ENCODE measurements at places on chromosomes 1 and 21.

- DNase-seq: no peak
Measured at GRCh38 chr21:43001316-43001715, 27.0 kb downstream of the PKNOX1 start.

DNA sequence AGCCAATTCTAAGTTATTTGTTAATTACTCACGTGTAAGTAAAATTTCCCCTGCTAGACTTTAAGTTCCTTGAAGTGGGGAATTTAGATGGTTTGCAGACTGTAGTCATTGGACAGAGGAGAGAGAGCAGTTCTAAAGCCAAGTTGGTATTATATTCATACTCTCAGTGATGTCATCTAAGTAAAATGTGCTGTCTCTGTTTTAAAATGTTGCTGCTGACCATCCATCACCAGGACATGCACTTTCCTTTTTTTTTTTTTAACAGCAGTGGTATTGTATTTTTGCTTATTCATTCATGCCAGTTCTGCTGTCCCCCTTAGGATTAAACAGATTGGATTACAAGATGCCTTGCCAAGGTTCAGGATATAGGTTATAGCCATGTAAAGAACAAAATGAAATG, 2.3 kb downstream of the TTLL7 start:
- no peak for DNase-seq

DNA sequence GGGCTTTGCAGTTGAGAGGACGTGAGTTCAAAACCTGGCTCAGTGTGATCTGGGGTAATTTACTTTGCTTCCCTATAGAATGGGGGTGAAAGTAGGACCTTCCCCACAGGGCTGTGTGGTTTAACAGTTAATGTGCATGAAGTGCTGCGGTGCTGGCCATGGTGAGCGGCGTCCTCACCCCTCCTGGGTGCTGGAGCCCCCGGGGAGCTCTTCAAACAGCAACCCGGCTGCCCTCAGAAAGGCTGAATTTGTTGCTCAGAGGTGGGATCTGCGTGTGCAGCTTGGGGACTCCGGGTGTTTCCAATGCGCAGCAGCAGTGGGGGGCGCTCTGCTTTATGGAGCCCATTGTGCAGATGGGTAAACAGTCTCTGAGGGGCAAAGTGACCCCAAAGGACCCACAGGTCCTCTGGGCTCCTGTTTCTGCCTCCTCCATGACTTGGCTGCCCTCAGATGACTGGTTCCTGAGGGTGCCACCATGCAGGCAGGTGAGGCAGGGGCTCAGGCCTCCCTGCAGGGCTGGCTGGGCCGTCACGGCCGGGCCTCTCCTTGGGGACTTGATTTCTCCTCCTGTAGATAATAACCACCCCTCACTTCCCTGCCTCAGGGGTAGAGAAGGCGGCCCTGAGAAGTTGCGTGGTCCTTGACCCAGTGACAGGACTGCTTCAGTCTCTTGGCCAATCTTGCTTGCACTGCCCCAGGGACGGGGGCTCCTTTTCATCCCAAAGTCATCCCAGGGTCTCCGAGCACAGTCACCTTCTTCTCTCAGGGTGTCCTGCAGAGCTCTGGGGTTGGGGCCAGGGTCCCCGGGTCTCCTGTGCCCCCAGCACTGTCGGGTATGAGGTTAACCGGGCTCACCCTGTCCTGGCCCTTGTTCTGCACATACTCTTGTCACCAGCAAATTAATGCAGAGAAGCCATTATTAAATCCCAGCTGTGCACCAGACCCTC, 40.3 kb downstream of the DMRTB1 start:
- no peak for DNase-seq

- DNase-seq: peak; percentile 57
Measured at GRCh38 chr1:15100121-15100879, 53.2 kb upstream of the TMEM51 start.

DNA sequence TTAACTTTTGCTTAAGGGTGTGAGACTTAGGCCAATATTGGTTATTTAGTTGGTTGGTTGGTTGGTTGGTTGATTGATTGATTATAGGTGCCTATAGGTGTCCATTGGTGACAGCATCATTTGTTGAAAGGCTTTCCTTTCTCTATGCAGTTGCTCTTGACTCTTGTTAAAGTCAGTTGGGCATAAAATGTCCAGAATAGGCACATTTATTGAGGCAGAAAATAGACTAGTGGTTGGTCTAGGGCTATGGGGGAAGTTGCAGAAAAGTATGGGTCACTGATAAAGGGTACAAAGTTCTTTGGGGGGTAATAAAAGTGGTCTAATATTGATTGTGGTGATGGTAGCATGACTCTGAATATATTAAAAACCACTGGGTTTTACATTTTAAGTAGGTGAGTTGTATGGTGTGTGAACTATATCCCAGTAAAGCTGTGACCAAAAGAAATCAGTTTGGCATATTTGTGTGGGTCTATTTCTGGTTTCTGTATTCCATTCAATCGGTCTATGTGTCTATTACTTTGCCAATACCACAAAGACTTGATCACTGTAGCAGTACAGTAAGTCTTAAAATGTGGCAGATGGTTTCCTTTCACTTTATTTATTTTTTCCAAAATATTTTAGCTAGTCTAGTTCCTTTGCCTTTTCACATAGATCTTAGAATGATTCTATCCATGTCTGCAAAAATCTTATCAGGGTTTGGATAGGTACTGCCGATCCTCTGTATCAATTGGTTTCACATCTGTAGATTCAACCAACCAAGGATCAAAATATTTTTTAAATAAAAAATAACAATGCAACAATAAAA, 63.0 kb downstream of the ATP1A1 start:
- no peak for DNase-seq

GRCh38 chr1:21820597-21821232, 8.7 kb downstream of the LDLRAD2 start:
- no peak for DNase-seq

DNA sequence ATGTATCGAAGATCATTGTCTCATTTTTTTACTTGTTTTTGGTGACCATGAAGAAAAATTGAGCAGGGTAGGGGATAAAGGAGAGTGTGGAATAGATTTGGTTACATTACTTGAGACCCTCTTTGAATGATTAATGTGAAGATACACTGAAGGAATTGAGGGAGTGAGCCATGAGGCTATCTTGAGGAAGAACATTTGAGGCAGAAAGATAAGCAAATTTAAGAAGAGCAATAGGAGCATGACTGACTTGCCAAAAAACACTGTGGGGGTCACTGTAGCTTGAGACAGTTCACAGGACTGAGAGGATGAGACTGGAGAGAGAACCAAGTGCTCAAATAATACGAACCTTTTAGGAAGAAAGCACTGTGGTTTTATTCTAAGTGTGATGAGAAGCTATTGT, 43.1 kb upstream of the PTPRC start:
- DNase-seq: no peak

DNA sequence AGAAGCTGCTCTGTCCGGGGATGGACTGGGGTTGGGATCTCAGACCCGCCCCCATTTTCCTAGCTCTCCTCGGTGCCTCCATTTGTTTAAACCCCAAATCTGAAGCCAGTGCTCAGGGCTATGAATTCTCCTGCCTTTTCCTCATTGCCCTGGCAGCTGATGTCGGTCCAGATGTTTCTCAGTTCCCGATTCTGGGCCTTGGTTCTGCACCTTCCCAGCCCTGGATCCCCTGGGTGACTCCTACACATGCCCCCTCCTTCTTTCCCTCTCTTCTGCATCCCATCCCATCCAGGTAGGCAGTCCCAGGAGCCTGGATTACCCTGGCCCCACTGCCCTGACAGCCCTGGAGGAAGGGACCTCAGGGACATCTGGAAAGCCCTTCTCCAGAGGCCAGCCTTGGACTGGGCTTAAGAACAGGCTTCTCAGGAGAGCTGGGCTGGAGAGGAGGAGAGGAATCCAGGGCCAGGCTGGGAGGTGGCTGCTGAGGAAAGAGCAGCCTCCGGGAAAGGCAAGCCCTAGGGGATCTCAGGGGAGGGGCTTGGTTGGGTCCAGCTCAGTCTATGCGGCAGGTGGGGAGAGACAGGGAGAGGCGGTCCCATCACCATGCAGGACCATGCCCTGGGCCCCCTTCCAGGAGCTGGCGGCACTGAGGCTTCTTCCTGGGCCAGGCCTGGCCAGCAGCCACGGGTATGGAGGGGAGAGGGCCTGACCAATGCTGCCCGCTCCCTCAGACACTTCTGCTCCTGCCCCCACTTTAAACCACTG, 6.8 kb upstream of the EPS8L3 start:
- no peak for DNase-seq

- DNase-seq: no peak
Measured at GRCh38 chr1:10664251-10664650, 132.2 kb downstream of the CASZ1 start.

DNA sequence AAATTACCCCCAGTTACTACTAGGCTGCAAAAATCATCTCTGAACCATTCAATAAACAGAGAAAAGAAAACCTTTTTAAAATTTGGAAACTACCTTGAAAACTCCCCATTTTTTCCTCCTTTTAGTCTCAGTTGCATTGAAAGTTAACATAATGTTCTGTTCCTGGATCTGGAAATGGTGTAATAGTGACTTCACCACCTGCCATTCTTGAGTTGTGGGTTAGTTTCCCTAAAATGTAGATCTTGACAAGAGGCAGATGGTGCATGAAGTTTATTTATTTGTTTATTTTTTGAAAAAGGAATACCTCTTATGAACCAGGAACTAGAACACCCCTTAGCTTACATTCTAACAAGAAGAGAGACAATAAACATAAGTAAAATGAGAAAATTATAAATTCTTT, 72.8 kb downstream of the ATF6 start:
- no peak for DNase-seq

- no peak for DNase-seq
Measured at GRCh38 chr1:23806280-23806679, 5.7 kb upstream of the GALE start.

- DNase-seq: no peak
Measured at GRCh38 chr1:223301371-223301770, 62.6 kb downstream of the SUSD4 start.

DNA sequence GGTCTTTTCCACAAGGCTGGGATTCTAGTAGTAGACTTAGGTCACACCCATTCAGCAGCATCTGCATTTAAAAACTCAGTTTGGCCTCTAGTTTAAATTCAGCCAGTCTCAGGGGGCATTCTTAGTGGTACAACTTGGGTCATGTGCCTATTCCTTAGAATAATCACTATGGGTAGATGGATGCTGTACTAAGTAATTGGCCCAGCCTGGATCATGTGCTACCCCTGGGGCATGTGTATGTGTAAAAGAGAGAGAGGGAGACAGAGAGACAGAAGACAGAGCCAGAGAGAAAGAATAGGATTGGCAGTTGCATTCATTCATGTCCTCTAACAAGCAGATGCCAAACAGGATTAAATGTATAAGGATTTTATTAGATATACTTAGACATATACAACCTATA, 13.6 kb upstream of the SYT14 start:
- DNase-seq: no peak

GRCh38 chr1:87236585-87236984, 92.1 kb upstream of the LMO4 start:
- no peak for DNase-seq

DNA sequence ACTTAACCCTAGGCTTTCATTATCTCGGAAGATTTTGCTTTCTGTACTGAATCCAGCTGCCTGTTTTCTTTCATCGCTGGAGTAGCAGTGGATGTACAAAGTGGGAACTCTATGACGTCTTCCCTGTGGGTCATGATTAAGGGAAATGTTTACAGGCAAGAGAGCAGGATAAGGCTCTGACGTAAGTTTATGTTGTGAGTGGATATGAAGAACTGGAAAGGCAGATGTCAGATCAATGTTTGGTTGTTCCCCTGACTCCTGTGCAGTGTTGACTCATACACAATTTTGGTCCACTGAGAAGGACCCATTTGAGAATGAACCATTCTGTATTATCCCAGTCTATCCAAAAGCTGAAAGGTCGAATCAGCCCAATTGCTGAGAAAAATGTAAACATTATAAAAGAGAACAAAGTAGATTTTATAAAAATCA, 292.4 kb downstream of the GRIK1 start:
- no peak for DNase-seq

GRCh38 chr21:42861848-42862400, 17.4 kb downstream of the WDR4 start:
- DNase-seq: no peak

DNA sequence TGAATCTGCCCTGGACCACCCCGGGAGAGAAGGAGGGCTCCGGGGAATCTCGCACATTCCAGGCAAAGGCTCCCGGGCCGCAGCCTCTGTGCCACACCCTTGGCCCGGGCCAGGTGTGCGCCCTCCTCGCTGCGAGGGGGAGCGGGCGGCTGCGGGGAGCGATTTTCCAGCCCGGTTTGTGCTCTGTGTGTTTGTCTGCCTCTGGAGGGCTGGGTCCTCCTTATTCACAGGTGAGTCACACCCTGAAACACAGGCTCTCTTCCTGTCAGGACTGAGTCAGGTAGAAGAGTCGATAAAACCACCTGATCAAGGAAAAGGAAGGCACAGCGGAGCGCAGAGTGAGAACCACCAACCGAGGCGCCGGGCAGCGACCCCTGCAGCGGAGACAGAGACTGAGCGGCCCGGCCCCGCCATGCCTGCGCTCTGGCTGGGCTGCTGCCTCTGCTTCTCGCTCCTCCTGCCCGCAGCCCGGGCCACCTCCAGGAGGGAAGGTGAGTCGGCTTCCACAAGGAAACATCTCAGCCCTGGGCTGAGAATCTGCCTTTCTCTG, at the start of gene LAMC2:
LAMC2 (plus strand) TSS at position 324 of the 550 bp plus-strand sequence; CDS start at position 413, 89 bp downstream.
- no peak for DNase-seq

GRCh38 chr1:2637442-2638145, 4.8 kb upstream of the MMEL1 start:
- no peak for DNase-seq

DNA sequence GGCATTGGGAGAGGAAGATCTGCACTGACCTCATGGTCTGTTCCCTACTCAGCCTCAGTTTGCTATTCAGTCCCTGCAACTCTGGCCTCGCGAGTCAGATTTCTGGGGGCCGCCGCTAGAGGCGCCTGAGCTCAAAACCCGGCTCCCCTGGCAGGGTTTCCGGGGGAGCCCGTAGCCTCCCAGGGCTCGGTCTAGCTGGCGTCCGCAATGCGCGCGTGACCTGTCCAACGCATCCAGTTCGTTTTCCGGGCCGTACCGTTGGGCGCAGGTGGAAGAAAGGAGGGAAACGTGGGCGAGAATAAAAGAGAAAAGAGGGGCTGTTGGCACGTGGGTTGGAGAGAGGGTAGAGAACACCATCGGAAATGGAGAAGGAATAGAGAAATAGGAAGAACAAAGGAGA, at the start of gene ADAM30:
ADAM30 (minus strand) TSS at position 213 of the 400 bp plus-strand sequence; CDS start at position 34, 179 bp downstream.
- no peak for DNase-seq

- DNase-seq: no peak
Measured at GRCh38 chr1:56301791-56302190, 277.6 kb downstream of the PLPP3 start.

DNA sequence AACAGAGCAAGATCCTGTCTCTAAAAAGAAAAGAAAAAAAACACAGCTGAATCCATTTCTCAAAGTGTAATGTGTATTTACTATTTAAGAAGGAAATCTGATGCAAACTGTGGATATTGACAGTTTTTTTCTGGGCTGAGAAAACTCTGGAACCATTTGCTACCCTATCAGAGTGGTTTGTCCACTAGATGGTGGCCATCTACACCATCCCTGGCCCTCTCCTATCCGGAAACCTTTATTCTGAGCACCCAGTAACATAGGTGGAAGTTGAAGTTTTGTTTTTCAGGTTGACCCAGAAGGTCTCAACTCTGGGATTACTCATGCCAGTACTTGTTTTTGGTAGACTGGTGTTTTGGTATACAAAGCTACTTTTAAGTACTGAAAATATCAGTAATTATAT, 20.2 kb downstream of the ECHDC2 start:
- DNase-seq: no peak
